ENCODE measurements at places on chromosomes 6 and 20.
A peak's percentile ranks its signal among the peaks of the same experiment; 100 is the strongest.

DNA sequence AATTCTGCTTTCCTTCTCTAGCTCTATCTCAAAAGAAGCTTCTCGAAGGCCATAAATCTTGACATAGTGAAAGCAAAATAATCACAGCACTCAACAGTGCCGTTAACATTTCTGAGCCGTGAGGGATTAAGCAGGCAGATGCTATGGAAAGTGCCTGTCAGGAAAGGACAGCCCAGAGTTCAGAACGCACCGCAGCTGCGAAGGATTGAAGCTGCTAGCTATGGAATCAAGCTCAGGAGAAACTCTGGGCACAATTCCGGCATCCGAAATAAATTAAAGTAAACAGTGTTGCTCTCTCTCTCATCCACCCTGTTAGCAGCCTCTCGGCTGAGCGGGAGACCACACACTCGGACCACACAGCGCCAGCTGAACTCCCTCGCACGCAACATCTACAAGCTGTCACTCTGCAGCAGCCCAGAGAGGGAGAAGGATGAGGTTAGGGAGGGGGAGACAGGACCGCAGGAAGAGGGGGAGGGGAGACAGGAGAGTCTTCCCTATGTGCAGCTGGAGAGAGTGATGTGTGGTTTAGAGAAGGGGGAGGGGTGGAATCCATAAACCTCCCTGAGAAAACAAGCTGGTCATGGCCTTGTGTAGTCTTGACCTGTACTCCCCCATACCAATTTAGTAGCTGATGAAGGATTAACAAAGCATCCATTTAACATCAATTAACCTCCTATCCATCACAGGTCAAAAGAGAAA lies 9.0 kb downstream of the EXOC2 start:
- DNase-seq, result no peak

DNA sequence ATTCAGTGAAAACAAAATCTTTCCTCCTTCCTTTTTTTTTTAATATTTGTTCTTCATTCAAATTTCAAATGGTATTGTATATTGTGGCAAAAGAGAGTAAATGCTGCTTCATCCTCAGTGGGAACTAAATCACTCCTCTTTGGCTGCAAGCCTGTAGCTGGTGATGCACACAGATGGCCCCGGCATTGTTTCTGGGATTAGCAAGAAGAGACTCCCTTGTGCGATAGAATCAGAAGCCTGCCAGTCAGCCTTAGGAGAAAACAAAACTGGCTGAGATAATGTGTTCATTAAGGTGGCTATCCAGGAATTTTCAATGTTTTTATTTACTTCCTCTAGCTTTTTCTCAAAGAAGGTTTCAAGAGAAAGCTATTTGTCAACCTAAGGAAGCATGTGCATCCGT lies 20.7 kb upstream of the ELOVL2 start:
- DNase-seq, result no peak

DNA sequence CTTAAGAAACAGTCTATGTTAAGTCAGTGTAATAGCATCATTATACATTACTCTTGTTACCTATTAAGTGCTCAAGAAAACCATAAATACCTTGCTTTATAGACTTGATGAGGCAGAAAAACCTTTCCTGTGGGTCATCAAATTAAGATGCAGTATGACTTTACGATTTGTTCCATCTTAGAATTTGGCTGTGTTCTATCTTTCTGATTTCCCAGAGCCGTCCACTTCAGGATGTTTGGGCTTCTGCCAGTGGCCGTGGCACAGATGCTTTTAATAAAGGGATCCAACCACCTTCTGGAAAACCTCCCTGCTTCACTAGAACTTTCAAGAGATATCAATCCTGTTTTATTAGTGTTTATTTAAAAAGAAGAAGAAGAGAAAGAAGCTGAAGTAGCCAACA lies 71.2 kb downstream of the PDE7B start:
- peak; percentile 12 for DNase-seq

DNA sequence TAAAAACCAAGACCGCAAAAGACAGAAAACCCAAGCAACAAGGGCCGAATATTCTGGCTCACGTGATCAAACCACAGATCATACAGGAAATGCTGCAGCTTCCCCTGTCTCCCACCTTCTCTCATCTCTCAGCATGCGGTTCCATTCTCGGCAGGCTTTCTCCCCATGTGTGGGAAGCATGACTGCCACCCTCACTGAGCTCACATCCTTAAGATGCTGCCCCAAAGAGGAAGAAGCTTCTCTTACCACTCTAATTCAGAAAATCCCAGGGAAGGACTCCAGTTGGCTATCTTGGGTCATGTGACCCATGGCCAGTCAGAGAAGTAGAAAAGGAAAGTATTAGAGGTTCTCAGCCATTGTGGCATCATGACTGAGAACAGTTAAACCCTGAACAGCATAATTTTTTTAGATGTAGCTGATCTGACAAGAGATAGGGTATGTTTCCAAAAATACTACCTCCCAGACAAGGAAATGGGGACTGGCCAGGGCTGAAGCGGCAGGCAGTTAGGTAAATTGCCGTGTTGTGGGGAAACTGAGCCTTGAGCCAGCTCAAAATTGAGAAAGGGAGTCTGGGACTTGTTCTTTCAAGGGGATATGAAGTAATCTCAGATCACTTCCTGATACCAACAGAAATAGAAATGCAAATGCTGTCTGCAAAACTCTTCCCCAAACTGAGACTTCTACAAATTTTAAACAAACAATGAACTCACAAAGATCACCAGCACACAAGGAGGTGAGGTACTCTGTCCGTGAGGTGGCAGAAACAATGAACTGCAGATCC lies 37.1 kb upstream of the GRM4 start:
- DNase-seq, result no peak

DNA sequence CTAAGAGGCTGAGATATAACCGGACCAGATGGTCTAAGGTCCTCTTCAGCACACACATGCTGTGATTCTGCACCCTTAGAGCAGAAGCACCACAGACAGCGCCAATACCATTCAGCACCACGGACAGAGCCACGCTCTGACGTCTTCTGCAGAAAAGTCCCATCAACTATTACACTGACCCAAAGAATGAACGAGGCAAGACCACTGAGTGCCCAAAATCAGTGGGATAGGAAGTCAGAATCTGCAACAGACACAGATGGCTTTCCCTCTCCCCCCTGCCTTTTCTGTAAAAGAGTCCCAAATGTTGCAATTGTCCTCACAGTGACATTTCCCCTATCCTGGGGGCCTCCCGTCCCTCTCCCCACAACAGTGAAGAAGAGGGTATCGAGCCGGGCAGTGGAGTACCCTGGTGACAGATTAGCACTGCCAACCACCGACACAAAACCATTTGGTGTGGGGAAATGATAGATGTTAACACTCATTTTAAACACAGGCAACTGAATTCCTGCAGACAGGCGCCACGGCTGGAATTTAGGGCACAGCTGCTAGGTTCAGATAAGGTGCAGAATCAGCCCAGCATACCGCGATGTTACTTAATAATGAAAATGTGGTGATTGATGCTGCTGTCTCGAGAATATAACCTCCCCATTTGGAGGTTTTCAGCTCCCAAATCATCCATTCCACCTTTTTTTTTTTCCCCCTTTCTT lies 66.6 kb upstream of the CTNNBL1 start:
- peak; percentile 74 for DNase-seq

GRCh38 chr6:151034825-151035781 lies 169.6 kb downstream of the MTHFD1L start:
- no peak for DNase-seq

DNA sequence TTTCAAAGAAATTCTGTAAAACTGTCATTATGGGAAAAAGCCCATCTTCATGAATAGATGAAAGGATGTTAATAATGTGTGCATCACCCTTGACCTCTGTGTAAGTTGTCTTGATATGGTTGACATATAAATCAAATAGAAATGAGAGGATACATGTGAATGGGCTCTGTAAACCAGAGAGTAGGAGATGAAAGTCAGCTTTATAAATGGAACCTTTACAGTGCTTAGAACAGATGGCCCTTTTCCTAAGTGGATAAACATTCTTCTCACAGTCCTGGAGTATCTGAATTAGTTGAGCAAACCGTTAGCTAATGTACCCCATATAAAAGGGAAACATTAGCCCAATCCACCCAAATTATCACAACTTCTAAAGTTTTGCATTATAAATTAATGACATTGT lies 57.5 kb downstream of the MYLK4 start:
- no peak for DNase-seq

- DNase-seq, result no peak
Measured at GRCh38 chr6:111942561-111942960, 69.3 kb upstream of the FYN start.

DNA sequence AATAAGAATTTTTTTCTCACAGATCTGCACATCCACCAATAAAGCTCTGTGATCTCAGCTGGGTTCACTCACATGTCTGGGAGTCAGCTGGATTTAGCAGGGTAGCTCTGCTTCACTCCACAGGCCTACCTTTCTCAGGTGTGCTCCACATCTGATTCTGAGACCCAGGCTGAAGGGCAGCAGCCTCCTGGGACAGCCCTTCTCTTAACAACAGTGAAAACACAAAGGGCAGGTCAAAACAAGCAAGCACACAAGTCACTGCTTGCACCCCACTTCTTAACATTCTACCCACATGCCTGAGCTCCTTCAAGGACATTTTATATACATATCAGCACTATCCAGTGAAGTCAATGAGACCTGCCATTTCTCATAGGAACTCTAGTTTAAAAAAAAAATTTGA lies 96.0 kb upstream of the MAP3K4 start:
- no peak for DNase-seq

DNA sequence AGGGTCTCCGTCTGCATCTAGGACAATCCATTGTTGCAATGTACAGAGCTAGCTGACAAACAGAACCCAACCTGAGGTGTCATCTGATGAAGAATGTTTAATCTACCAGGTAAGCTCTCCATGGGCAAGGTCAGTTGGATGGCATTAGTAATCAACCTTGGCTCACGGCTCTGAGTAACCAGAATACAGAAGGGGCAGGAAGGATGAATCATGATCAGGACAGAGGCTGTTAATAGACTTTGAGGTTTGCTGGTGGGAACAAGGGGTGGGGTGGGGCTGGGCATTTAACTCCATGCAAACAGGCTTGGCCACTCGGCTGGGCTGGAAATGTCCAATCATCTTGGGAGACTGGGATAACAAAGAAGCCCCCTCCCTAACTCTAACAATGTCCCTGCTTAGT lies 77.1 kb upstream of the MRPS10 start:
- peak; percentile 97 for DNase-seq

GRCh38 chr6:101779051-101779844 lies 385.7 kb downstream of the GRIK2 start:
- DNase-seq, result peak; percentile 13

DNA sequence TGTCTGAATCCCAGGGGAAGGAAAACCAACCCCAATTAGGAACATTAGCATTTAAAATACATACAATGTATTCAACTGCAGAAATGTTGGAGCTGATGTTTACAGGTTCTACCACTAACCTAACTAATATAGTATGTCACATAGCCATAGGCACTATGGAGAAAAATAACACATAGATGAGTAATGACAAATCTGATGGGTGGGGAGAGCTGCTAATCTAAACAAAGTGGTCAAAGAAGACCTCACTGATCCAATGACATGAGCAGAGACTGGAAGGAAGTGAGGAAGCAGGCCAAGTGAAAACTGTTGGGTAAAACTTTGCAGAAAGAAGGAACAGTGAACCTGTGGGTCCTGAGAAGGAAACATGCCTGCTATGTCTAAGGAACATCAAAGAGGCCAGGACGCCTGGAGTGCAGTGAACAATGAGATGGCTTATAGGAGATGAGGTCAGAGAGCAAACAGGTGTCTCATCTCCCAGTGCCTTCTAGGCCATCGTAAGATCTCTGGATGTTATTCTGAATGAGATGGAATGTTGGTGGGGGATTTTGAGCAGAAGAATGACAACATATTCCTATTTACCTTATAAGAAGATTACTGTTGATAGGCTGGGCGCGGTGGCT lies 135.7 kb downstream of the ALDH8A1 start:
- peak; percentile 80 for DNase-seq

DNA sequence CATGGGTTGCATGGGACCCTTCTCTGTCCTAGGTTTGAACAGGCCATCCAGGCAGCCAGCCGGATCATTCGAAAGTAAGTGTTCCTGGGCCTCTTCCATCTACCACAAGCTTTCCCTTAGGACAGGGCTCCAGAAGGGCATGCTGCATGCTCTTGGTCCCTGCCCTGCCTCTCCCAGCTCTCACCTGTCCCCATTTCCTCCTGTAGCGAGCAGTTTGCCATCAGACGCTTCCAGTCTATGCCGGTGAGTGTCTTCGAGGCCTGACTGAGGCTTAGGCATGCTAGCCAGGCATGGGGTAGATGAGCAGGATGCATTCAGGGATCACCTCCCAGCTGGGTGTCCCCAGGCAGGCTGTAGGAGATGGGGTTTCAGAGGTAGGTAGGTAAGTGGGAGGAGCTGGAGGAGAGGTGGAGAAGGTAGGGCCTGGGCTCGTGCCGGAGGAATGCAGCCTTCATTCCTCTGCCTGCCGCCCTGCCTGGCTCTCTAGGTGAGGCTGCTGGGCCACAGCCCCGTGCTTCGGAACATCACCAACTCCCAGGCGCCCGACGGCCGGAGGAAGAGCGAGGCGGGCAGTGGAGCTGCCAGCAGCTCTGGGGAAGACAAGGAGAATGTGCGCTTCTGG lies 4.3 kb downstream of the CDC25B start:
- no peak for DNase-seq

- peak; percentile 28 for DNase-seq
Measured at GRCh38 chr20:3900187-3900604, 11.0 kb downstream of the PANK2 start.

GRCh38 chr6:110353457-110354001 lies 4.6 kb downstream of the METTL24 start:
- DNase-seq, result no peak

DNA sequence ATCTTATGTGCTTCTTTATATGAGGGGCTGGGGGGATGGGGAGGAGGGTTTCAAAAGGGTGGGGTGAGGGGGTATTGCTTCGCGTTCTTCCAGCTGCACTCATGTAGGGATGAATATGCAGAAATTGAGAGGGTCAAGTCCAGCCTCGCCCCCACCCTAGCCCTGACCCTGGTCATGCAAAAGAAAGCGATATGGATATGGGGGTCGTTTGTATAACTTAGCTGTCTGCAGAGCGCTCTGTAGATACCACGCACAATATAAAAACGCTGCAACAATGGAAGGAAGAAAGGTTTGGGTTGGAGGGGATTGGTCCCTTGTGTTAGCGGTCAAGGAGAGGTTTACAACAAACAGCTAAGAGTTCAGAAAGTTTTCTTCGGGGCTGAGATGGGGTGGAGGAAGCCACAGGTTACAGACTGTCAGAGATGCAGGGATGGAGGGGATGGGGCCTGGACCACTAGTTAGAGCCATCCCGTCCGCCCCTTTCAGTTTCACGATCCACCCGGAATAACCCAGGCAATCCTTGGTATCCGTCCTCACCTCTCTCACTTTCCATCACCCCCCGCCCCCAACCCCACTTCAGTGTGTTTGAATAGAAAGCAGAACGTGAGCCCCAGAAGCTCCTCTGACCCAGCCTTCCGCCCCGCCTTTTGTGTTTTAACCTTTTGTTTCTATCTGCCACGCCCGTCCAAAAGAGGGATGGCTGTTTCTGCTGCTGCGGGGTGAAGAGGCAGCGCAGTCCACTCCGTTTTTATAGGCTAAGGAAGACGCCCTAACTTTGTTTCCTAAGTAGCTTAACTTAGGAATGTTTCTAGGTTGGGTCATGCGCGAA lies 73.5 kb downstream of the SOX4 start:
- no peak for DNase-seq

- no peak for DNase-seq
Measured at GRCh38 chr6:52983159-52983848, 11.8 kb downstream of the GSTA4 start.
